ENCODE measurements at places on chromosomes 6 and 20. TPM values are rescaled to one million over a fixed set of nuclear protein-coding genes. Genes with fewer than 3 reads are reported as not detected.

DNA sequence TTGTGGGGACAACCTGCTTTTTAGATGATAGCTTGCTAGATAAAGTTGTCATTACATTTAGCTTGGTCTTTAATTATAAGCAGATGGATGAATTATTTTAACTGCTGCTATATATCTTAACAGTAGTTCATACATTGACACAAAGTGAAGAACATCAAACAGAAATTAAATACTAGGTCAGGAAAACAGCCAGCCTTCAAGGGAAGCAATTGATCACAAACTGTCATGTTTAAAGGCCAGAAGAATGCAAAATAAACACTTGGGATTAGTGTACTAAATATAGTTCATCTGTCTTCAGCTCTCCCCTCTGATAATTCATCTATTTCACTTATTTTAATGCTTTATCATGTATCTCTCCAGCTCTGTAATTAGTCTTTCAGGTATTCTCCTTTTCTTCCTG is 225.1 kb upstream of the FERMT1 start:
- DNase-seq: no peak

- no peak for DNase-seq
Measured at GRCh38 chr6:33748841-33749240, 2.1 kb upstream of the IP6K3 start.

GRCh38 chr6:162478192-162478671 is 249.3 kb downstream of the PRKN start:
- no peak for DNase-seq

- no peak for DNase-seq
Measured at GRCh38 chr6:90028066-90028778, 134.0 kb downstream of the GJA10 start.

DNA sequence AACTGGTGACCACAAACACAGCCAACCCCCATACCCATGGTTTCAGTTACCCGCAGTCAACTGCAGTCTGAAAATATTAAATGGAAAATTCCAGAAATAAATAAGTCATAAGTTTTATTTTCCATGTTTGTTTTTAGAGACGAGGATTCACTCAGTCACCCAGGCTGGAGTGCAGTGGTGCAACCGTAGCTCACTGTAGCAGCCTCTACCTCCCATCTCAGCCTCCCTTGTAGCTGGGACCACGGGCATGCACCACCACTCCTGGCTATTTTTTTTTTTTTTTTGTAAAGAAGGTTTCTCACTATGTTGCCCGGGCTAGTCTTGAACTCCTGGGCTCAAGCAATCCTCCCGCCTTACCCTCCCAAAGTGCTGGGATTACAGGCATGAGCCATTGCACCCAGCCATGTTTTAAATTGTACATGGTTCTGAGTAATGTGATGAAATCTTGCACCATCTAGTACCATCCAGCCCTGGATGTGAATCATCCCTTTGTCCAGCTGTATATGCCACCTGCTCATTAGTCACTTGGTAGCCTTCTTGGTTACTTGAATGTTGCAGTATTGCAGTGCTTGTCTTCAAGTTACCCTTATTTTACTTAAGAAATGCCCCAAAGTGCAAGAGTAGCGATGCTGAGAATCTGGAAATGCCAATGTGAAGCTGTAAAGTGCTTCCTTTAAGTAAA is 14.5 kb downstream of the CSNK2A1 start:
- no peak for DNase-seq

The SLA2 gene
- not detected for total RNA-seq

The TCF21 gene
- not detected for total RNA-seq

The SLC18B1 gene
- total RNA-seq: 5.8 TPM

DNA sequence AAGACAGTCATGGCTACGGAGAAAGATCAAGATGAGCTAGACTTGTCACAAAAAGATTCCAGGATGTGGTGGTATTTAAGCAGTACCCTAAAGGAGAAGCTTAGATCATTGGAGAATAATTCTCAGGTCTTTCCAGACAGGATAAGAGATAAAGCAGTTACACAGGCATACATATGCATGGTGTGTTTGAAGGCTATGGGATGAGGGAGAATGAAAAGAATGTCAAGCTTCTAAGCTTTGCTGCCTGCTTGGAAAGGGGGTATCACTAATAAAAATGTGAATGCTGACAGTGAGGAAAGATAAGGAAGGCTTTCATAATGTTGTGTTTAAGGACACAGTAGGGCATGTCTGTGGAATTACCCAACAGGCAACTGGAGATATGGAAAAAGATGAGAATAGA is 28.1 kb downstream of the RWDD2A start:
- no peak for DNase-seq

GRCh38 chr6:32214126-32214525 is 9.7 kb downstream of the NOTCH4 start:
- no peak for DNase-seq

The SAPCD1 gene
- total RNA-seq: 3.7 TPM

DNA sequence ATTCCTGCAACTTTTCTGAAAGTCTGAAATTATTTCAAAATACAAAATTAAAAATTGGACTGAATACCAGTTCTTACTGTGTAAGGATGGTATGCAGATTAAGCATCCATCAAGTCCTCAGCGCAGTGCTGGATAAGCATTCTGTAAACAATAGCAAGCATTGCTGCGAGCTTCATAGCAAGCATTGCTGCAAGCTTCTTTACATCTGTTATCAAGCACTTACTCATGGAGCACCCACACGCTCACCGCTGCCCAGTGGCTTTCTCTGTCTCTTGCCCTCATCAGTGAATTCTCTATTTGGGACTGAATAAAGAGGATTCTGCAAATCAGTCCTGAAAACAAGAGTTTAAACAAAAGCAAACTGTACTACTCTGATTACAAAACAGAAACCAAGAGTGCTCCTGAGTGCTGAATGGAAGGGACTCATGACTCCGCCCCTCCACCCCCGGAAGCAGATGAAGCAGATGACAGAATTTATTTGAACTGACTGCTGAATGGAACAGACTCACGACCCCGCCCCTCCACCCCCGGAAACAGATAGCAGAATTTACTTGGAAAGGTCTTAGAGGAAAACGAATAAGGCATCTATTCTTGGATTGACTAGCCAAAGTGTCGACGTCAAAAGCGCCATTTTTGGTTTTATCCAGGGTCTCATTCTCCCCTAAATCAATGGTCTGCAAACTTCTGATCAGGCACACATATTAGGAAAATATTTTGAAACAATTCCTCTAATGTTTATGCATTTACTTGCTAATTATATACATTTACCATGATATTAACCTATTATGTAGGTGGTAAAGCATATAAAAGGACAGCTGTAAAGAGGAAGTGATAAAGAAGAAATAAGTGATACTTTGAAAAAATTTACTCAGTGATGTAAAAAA is 22.1 kb upstream of the EYA2 start:
- DNase-seq: no peak

DNA sequence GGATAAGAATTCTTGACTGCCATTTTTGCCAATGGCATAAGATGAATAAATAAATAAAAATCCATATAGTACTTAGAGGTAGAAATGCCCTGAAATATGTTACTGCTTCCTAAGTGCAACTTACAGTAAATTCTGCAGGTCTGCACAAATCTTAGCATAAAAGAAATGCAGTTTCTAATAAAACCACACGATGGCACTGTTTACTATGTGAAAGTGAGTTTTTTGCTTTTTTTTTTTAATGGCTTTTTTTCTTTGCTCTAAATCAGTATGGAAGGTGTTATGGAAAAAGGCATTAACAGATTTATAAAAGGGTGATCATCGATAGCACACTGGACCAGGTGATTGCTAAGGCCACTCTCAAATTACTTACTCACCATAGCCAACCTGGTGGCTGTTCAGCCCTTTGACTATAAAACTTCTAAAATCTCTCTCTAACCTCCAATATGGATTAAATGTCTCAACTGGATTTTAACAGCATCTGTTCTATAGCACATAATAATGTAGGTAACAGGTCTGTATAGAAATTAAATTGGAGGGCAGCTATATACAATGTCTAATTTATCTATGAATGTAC is 45.8 kb downstream of the AHI1 start:
- DNase-seq: no peak

GRCh38 chr6:37882724-37883413 is 63.3 kb downstream of the ZFAND3 start:
- DNase-seq: no peak

GRCh38 chr6:85484948-85485347 is 35.1 kb downstream of the NT5E start:
- DNase-seq: no peak

The TNNC2 gene
- total RNA-seq: 0.64 TPM

DNA sequence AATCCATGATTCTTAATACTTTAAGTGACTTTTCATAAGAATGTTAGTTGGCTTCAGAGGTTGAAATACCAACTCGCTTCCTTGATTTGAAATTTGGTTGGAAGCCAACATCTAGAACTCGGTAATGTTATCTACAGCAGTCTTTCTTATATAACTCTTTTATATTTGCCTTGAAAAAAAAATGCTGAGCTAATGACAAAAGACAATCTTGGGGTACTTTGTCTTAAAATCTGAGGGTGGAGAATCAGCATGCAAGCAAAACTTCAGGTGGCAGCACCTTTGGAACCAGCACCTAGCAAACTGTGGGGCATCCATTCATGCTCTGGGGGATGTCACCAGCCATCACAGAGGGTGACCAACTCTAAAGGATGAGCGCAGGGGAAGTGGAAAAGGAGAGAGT is 76.3 kb downstream of the PDE10A start:
- DNase-seq: no peak

GRCh38 chr6:11367638-11368199 is 135.3 kb upstream of the NEDD9 start:
- no peak for DNase-seq

- DNase-seq: no peak
Measured at GRCh38 chr6:160931378-160932310, 59.9 kb upstream of the MAP3K4 start.

The AGPAT4 gene
- total RNA-seq: 90.2 TPM

GRCh38 chr6:18241208-18242038 is 22.9 kb downstream of the DEK start:
- no peak for DNase-seq

The PCED1A gene
- 41.6 TPM for total RNA-seq

The PRPF6 gene
- 60.9 TPM for total RNA-seq

DNA sequence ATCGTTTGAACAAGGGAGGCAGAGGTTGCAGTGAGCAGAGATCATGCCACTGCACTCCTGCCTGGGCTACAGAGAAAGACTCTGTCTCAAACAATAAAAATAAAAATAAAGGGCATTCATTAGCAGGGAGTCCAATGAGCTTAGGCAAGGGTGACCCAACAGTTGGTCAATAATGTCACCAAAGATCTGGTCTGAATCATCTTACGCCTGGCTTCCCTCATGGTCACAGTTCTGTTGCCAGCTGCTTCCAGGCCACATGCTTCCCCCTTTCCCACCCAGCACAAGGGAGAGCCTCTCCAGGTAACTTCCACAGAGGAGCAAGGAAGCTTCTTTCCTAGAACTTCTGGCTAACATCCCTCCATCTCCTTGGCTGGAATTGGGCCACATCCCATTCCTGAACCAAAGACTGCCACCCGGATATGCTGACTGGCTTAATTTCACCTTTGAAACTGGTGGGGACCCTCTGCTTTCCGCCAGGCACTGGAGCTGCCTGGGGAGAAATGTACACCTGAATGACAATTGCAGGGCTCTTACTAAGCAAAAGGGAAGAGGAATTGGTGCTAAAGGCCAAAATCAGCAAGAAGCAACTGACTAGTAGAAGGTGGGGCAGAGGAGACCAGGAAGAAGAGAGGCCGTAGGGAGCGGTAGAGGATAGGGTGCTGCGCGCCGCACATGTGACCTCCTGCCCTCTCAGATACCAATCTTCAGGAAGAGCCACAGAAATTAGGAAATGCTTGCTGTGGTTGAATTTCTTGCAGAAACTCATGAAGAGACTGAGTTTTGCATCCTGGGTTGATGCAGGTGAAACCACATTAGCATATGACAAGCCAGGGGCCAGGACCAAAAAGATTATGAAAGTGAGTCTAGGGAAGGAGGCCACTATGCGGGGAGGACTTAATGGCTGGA is 8.3 kb upstream of the SCML4 start:
- no peak for DNase-seq

DNA sequence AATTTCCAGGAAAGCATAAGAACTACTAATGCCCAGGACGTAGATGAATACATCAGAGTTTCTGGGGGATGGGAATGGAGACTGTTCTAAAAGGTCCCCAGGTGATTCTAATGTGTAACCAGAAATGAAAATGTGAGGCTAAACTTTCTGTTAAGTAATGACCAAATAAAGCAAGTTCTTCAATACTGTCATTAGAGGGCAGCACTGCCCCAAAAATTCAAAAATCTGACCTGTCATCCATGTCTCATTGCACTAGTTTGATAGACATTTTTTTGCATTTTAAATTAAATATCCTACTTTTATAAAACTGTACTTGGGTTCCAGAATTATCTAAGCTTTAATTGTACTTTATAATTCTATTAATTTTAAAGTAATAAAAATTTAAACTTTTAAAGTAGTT is 94.9 kb downstream of the RFX6 start:
- no peak for DNase-seq

GRCh38 chr6:157245436-157245835 is 77.9 kb downstream of the TMEM242 start:
- no peak for DNase-seq

DNA sequence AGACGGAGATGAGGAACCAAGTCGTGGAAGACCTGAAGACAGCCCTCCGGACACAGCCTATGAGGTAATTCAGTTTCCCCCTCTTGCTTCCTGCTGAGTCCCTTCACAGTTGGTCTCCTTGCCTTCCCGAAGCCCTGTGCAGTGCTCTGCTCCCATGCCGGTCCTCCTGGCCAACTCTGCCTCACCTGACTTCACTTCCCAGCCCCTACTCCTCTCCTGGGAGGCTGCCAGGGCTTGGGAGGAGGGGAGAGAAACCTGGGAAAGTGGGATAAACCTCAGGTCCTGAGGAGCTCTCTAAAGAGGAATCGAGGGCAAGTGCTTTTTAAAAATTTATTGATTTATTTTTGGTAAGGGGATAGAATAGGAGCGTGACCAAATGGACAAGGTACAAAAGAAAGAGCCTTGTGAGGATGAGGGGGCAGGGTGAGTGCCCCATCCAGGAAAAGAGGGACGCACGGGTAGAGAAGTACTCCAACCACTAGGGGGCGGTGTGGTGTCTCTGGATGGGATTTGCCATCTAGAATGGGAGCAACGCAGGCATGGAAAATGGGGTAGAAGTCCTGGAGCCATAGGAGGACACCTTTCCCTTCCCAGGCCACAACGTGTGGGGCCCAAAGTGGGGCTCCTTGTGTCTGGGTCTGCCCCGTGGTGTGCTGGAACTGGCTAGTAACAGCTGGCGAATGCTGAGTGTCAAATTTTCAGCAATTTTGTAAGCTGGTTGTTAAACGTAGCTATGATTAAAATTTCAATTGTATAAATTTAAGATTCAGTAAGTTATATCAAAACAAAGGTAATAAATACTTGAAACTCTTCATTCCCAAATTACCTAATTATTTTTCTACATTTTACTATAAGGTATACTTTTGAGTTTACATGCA is 69.0 kb downstream of the MOCS1 start:
- DNase-seq: peak; percentile 77

- DNase-seq: no peak
Measured at GRCh38 chr6:2763345-2763841, 1.8 kb upstream of the WRNIP1 start.

DNA sequence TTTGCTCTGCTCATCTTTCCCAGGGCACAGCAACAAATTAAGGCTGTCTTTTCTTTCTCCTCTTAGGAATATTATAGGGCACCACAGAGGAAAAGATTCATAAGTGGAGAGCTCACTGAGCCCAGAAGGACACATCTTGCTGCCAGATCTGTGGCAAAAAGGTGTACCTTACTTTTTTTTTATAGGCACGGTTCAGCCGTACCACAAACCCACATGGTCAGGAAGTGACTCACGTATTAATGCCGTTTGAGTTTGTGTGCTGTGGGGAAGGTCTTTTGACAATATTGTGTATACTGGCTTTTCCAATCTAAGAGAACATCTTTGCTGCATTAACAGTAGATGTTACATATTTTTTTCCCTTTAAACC is 28.4 kb downstream of the PAQR8 start:
- DNase-seq: no peak

The CGA gene
- total RNA-seq: not detected

- no peak for DNase-seq
Measured at GRCh38 chr6:123150076-123150475, 154.0 kb downstream of the CLVS2 start.
